ENCODE measurements at places on chromosomes 16 and 17.

DNA sequence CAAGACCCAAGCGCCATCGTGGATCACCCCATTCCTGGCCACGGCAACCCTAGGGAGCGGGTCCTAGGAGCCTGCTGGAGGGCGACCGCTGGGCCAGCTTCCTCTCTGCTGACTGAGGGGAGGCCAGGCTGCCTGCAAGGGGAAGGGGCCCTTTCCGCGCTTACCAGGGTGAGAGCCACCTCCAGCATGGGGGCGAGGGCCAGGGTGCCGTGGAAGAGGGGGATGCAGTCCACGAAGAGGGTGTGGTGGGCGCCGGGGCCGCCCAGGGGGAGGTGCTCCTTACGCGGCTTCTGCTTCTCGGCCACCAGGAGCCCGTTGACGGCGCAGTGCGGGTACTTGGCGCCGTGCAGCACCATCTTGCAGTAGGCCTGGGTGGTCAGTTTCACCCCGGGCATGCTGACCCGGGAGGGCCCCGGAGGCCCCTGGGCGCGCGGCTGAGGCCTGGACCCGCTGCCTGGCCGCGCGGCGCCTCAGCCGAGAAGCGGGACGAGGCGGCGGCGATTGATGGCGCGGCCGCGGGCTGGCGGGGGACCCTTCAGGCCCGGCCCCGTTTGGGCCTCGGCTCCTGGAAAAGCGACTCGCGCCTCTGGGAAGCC is 345 bp downstream of the EMC8 start:
- DNase-seq: peak; percentile 35

DNA sequence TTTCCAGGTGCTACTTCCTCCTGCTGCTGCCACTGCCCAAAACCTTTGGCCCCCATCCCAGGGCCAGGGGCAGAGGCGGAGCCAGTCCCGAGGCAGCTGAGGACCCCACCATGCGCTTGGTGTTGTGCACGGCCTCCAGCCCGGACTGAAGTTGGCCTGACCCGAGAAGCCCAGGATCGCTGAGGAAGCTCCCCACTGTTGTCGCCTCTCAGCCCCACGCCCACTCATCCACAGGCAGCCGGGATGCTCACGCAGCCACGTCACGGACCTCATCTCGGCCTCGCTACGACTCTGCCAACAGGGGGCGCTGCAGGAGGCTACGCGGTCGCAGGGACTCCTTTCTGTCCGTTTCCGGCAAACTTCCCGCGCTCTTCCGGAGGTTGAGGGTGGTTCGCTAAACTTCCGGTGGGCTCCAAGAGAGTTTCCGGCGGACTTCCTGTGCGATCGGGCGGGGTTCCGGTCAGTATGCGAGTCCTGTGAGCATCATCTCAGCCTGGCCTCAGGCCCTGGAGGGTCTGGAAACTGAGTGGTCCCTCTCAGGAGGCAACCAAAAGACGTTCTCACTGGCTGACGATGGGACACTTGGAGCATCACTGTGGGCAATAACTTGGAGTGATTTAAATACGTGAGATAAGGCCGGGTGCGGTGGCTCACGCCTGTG is 12.4 kb downstream of the ZG16B start:
- peak; percentile 88 for DNase-seq

- DNase-seq: peak; percentile 73
These were observed 70.3 kb downstream of the RAI1 start for GRCh38 chr17:17751489-17752088.

DNA sequence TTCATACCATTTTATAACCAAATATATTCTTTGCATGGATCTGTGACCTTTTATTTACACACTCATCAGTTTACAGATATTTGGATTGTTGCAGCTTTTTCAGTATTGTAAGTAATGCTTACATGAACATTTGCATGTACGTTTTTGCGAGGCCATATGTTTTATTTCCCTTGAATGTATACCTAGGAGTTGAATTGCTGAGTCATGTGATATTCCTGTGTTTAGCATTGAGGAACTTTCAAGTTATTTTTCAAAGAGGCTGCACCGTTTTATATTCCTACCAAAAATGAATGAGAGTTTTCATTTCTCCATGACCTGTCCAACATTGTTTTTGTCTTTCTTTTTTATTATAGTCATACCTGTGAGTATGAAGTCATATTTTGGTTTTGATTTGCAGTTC is 392.1 kb downstream of the CNTNAP4 start:
- DNase-seq: no peak

DNA sequence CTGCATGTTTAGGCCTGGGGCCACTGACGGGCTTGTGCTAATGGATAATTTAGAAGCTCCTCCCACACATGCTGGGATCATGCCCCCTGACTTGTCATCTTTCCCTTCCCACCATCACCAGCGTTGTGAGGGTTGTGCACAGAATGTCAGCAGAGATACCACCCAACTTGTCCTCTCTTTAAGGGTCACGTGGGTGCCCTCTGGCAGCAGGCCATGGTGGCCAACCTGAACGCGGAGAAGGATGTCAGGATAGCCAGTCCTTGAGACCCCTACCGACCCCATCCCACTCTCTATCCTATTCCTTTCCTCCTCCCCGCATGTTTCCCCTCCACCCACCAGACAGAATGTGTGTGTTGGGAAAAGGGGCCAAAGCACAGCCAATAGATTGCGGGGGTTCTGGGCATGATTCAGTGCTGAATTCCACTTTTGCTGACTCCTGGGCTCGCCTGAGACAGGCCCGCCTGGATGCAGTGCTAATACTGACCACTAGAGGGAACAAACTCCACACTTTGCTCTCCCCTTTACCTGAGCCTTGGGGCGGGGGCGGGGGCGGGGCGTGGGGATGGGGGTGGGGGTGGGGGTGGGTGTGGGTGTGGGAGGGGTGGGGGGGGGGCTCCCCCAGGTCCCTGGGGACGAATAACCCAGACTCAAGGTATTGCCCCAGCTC is at the start of gene GH2:
Gene GH2 (minus strand): TSS at position 10 of the 667 bp plus-strand sequence. CDS start 143 bp downstream, outside the sequence.
- peak; percentile 50 for DNase-seq

GRCh38 chr17:7977039-7977438 is 25.4 kb upstream of the GUCY2D start:
- DNase-seq: no peak

- DNase-seq: no peak
These were observed 22.1 kb downstream of the MYO18A start for GRCh38 chr17:29158096-29158487.

DNA sequence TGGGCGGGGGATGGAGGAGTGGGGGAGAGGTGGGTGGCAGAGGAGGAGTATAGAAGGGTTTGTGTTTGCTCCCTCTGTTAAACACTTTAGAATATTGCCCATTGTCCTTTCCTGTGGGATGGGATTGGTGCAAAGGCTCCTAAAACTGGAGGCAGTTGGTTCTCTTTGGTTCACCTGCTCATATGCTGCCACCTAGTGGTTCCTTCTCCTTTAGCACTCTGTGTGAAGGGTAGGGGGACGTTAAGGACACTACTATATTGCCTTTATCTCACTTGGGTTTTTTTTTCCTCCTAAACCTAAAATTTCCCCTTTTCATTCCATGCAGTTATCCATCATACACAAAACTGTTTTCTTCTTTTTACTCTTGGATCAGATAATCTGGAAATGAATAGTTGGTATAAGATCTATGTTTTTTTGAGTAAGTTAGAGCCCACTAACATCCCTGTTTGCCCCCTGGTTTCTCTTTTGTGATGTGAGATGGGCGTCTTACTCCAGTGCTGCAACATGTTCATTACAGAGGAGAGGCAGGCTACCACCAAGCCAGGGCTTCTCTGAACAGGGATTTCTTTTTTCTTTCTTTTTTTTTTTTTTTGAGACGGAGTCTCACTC is 23.8 kb downstream of the SNX11 start:
- DNase-seq: peak; percentile 71

DNA sequence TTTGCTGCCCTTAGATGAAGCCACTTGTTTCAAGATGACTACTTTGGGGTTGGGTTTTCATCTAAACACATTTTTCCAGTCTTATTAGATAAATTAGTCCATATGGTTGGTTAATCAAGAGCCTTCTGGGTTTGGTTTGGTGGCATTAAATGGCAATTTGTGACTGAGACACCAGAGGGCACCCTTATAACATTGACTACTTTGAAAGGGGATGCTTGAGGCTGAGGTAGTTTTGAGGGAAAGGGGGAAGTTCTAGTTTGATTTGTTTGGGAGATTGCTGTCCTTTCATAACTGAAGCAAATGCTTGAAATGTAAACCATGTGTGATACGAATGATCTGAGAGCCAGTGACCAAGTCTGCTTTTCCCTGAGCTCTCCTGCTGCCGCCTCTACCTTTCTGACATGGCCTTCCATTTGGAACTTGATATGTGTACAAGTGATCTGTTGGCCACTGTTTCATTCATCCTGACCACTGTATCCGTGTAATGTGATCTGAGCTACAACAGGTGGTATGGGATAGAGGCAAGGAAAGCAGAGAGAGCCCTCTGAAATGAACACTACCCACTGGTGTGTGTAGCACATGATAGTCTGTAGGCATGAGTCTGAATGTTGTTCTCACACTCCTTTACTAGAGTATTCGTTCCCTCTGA is 5.8 kb upstream of the RARA start:
- DNase-seq: peak; percentile 88

- no peak for DNase-seq
These were observed 28.1 kb downstream of the HSBP1 start for GRCh38 chr16:83835586-83836566.

GRCh38 chr16:31464781-31465260 is 5.5 kb downstream of the ARMC5 start:
- DNase-seq: no peak

GRCh38 chr16:50088302-50088701 is 22.5 kb downstream of the HEATR3 start:
- no peak for DNase-seq

DNA sequence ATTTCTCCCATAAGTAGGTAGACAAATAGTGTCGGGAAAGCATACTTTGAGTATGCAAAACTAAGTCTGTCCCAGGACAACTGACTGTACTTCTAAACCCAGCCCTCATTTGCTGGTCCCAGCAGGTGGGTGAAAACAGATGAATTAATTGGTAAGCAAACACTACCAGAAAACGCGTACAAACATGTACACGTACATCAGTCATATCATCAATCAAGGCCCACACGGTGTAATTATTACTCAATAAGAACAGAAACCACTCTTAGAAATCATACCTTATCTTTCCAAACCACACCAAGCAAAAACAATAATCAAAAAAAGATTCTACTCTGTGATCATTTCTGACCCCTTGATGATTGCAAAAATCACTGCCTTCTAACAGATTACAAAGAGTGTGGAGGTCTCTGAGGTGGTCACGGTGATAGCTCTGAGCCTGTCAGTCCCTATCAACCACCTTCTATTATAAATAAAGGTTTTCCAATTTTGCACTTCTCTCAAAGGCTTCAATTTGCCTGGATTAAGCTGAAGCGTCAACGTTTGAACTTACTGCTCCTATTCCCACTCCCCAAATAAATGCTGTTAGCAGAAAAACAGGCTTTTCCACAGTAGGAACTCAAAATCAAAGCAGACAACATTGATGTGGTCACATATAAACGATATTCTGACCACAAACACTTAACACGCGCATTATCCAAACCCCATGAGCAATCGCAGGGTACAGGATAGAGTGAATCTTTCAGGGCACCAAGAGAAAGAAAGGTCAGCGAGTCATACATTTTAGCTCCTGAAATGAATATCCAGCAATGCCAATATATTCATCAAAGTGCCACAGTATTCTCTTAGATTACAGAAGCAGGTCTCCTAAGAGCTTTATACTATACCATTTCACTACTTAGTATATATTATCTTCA is 211.9 kb downstream of the STX8 start:
- DNase-seq: no peak

DNA sequence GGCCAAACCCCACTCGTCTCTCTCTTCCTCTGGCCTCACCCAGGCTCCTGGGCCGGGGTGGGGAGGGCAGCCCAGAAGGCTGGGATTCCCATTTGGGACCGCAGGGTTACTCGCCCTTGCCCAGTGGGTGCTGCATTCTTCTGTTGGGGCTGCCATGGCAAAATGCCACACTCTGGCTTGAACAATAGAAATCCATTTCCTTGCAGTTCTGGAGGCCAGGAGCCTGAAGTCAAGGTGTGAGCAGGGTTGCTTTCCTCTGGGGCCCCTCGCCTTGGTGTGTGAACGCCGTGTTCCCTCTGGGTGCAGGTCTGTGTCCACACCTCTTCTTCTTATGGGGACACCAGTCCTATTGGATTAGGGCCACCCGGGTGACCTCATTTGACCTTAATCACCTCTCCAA is 105.8 kb upstream of the GSE1 start:
- DNase-seq: no peak

- peak; percentile 91 for DNase-seq
These were observed at the start of gene RPAIN for GRCh38 chr17:5419959-5420653. TSS of gene RPAIN (plus strand) at chr17:5420182. CDS start at chr17:5420211, 29 bp downstream.

DNA sequence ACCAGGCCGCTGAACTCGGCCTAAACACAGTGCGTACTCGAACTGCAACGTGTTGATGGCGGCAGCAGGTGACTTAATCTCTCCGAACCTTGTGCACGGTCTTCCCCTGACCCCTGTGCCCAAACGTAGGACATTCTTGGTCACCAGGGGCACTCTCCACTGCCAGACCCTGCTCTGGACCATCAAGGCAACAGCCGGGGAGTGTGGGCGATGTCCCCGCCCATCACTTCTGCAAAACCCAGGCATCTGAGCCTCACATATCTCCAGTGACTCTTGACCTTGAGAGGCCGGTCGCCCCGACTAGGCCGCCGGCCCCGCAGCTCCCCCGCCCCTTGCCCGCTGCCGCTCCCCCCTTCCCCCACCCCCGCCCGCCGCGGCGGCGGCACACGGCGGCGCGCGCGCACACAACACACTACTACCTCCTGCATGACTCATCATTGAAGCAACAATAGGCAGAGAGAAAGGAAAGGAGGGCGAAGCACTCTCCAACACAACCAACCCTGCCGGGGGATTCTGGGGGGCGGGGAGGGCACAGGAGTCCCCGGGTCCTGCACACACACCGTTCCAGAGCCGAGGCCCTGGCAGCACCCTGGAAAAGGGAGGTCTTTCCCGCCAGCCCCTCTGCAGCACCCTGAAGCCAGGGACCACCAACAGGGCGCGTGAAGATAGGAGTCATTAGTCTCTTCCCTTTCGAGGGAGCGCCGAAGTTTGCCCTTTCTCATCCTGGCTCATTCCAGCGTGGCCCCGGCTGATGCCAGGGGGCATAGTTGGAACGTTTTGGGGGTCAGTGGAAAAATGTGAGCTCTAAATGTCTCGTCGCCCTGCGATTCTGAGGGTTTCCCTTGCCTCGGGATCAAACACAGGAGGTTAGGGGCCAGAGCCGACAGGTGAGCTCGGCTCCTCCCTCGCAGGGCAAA is 1.9 kb downstream of the MNT start:
- DNase-seq: peak; percentile 69

- peak; percentile 55 for DNase-seq
These were observed 7.7 kb upstream of the TMEM92 start for GRCh38 chr17:50266384-50267073.

GRCh38 chr16:7962091-7962879 is 628.0 kb downstream of the TMEM114 start:
- no peak for DNase-seq

DNA sequence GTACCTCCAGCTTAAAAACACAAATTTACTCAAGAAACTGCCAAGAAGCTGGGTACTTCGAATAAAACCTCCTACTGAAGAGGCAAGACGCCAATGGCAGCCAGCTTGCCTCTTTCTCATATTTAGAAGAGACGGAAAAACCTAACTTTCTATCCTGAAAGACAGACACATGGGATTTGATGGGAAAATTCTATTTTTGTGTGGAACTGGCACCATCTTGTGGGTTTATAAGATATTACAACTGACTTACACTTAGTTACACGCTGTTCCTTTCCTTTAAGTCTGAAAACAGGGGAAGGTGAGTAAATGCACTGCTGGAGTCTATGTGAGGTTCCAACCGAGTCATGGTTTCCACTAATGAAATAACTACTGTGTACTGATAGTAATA is 10.3 kb downstream of the ZNF18 start:
- peak; percentile 55 for DNase-seq
